ENCODE measurements at places on chromosomes 2 and 18.

DNA sequence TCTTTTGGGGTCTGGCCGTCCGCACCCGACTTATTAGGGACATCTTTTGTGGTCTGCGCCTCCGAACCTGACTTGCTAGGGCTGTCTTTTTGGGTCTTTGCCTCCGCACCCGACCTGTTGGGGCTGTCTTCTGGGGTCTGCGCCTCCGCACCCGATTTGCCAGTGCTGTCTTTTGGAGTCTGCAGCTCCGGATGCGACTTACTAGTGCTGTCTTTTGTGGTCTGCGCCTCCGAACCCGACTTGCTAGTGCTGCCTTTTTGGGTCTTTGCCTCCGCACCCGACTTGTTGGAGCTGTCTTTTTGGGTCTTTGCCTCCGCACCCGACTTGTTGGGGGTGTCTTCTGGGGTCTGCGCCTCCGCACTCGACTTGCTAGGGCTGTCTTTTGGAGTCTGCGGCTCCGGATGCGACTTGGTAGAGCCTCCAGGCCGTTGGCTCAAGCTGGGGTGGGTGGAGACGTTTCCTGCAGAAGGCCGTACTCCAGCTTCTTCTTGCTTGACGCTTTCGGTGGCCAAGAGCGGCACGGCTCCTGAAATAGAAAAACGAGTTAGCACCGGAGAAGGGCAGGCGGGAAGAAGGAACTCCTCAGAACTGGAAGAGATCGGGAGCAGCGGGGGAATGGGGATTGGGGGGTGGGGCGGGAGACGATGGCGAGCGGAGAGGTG, 498 bp downstream of the TGOLN2 start:
- peak; percentile 52 for DNase-seq

DNA sequence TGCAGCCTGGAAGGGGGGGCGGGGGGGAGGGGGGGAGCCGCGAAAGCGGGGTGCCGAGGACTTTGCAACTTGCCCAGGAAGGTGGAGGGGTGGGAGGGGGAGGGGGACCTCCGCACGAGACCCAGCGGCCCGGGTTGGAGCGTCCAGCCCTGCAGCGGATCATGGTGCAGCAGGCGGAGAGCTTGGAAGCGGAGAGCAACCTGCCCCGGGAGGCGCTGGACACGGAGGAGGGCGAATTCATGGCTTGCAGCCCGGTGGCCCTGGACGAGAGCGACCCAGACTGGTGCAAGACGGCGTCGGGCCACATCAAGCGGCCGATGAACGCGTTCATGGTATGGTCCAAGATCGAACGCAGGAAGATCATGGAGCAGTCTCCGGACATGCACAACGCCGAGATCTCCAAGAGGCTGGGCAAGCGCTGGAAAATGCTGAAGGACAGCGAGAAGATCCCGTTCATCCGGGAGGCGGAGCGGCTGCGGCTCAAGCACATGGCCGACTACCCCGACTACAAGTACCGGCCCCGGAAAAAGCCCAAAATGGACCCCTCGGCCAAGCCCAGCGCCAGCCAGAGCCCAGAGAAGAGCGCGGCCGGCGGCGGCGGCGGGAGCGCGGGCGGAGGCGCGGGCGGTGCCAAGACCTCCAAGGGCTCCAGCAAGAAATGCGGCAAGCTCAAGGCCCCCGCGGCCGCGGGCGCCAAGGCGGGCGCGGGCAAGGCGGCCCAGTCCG, 540 bp downstream of the SOX11 start:
- DNase-seq, result no peak

- DNase-seq, result peak; percentile 89
Observed at GRCh38 chr2:134917888-134918525, 615 bp upstream of the CCNT2 start.

DNA sequence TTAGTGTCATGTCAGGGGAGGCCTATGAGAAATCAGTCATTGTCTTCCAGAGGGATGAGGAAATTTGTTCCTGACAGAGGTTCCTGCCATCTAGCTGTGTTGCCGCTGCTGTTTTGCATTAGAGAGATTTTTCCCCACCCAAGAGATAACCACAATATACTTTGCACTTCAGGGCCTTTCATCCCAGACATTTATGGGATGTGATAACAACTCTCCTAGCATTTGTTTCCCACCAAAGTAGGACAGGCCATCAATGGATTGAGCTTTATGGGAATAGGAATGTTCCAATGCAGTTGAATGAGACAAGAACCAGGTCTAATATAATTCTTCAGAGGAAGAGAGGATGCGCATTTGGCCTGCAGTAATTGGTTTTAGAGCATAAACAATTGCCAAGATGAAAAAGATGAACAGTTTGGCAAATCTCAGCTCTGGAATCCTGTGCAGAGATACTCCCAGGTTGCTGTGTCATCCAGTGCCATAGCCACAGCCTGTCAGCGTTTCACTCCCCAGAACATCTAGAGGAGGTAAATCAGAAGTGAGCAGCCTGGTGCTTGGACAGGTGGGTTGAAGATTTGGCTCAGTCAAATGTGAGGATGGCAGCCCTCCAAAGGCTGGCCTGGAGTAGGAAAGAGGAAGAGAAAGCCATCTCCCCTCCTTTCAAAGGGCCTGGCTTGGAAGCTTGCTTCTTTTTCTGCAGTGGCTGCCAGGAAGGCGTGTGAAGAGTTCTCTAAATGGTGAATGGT, 93.7 kb upstream of the SETBP1 start:
- no peak for DNase-seq

GRCh38 chr2:6878549-6878948, 972 bp downstream of the RSAD2 start:
- DNase-seq, result no peak

GRCh38 chr2:117057016-117057415, 757.5 kb upstream of the DDX18 start:
- no peak for DNase-seq

DNA sequence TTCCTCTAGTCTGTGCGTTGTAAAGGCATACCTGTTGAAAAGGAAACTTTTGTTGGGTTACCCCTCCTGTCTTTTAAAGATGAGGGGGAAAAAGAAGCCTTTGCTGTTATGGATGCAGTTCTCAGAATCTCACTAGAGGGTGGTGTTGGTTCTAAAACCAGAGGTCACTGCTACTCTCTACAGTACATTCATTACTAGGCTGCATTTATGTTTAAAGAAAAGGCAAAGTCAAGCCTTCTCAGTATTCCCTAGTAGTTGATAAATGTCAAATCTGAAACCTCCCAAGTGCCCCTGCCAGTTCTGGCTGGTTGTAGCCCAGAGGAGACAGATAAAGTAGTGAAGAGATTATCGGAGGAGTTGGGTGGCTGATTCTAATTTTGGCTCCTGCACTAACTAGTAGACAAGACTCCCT, 1.4 kb upstream of the PLCL1 start:
- peak; percentile 69 for DNase-seq

GRCh38 chr2:225597911-225598310, 198.4 kb downstream of the NYAP2 start:
- no peak for DNase-seq

DNA sequence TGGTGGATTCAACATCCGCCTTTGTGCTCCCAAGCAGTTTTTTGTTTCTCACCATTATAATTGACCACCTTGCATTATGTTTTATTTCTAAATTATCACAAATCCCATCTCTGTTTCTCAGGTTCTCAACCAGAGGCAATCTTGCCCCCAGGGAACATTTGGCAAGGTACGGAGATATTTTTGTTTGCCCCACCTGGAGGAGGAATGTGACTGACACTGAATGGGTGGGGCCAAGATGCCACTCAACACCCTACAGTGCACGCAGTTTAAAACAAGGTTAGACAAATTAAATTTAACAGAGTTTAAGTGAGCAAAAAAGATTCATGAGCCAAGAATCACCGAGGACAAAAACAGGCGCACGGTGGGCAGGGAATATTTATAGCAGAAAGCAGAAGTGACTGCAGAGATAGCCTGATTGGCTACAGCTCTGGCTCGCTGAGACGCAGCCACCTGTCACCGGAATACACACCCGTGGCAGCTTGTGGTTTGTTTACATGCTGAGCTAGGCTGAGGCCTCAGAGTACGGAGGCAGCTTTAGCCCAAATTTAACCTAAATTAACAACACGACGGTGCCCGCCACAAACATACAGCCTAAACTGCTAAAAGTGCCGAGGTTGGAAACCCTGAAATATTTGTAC, 150.0 kb upstream of the ALKAL2 start:
- peak; percentile 82 for DNase-seq

DNA sequence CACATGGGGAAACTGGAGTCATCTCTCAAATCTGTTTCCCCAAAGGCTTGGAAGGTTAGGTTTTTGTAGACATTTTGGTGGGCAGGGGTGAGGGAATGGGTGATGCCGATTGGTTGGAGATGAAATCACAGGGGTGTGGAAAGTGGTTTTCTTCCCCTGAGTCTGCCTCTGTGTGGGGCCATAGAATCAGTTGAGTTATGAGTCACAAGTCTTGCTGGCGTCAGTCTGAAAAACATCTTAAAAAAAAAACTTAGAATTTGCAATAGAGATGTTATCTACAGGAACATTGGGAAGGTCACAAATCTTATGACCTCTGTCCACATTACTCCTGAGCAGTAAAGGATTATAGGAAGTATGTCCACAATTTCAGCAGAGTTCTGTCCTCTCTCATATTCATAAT, 314.6 kb downstream of the CNTNAP5 start:
- no peak for DNase-seq

DNA sequence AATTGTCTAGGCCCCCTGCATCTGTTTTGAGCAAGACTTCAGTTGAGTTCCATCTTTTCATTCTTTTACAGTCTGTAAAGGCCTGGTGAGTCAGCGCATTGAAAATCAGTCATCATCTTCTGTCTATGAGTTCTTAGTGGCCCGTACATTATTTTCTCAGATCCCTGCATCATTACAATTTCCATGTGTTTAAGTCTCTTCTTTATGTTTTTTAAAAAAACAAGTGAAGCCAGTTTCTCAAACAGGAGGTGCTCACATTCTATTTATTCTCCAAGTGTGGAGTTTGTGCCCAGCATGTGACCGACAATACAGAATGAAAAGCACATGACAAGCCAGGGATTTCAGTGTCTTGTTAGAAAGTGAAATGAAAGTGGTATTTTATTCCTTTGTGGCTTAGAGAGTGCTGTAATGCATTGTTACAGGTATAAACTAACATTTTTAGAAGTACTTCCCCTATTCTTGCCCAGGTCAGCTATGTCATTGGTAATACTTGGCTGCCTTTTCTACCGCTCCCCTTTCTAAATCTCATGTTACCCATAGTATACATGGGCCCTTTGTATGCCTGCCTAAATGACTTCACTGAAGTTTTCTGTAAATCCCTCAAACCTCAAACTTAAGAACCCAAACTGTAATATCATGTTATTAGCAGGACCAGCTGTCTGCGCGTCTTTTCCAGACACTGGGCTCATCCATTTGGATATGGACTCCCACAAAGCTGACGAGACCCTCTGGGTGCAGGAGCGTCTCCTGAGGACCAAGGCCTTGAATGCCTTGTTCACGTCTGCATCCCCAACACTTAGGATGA, 67.6 kb downstream of the FEZ2 start:
- no peak for DNase-seq

GRCh38 chr2:120625865-120626560, 109.7 kb upstream of the GLI2 start:
- DNase-seq, result no peak

- no peak for DNase-seq
Observed at GRCh38 chr2:232315923-232316299, 62.6 kb upstream of the ALPP start.

DNA sequence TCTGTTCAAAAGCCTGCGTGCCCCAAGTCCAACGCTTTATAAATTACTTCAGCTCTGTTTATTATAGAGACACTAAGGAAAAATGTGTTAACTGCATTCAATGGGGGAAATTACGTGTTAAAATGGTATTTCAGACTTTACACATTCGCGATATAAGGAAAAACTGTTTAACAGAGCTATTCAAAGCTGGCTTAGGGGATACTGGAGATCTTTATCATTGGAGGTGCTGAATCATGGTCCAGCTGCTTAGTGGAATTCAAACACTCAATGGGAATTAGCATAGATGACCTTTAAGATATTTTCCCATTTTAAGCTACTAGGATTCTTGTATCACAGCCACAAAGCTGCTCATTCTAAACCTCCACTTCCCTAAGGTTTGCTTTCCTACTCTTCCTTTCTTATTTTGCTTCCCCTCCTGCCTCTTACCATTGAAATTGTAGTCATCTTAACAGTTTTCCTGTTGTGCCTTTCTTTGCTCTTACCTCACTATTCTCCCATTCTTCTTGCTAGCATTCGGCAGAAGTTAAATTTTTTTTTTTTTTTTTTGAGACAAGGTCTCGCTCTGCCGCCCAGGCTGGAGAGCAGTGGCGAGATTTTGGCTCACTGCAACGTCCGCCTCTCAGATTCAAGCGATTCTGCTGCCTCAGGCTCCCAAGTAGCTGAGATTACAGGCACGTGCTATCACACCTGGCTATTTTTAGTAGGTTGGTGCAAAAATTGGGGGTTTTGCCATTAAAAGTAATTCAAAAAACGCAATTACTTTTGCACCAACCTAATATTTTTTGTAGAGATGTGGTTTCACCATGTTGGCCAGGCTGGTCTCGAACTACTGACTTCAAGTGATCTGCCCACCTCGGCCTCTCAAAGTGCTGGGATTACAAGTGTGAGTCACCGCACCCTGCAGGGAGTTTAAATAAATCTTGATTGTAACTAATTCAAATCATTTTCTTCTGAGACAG, 6.5 kb downstream of the SULT6B1 start:
- no peak for DNase-seq

DNA sequence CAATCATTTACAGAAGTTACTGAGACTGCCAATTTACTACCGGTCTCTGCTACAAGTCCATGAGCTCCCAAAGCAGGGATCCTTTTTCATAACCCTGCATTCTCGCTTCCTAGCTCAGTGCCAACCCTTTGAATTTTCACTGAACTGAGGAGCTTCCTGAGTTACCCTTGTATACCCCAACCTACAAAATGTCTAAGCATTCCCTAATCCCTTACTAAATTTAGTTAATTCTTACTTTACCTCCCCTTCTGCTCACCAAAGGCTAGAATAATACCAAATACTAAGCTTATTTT, 9.6 kb downstream of the MAT2A start:
- DNase-seq, result no peak

GRCh38 chr2:25372405-25373268, 30.9 kb upstream of the DNMT3A start:
- no peak for DNase-seq

GRCh38 chr2:120915670-120916069, 180.0 kb downstream of the GLI2 start:
- DNase-seq, result no peak

DNA sequence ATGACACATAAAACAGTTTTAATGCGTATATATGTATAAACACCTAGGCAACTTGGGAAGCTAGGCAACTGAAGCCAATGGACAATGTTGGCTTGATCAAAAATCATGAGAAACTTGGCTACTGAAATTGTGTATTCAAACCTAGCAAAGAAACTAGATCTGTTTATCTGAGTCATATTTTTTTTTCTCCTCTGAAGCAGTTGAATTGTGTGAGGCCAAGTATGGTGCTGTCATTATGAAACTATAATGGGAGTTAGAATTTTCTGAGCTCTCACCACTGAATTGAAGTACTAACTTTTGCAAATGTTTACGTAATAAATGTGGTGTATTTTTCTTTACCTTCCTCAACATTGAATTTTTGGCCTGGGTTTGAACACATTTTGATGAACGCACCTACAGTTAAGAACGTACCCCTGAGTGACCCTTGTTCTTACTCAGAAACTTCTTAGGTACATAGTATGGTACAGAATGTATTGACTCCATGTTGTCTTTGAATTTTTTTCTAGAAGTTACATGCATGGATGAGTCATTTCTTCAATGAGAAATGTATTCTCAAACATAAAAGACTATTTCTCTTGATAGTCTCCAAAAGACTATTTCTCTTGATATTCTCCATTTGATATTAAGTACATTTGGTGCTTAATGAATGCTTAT, 23.8 kb downstream of the CD28 start:
- DNase-seq, result no peak
